ENCODE measurements at places on chromosomes 7 and 10.

- peak; percentile 28 for DNase-seq
These were observed 36.4 kb upstream of the PURB start for GRCh38 chr7:44921607-44922350.

DNA sequence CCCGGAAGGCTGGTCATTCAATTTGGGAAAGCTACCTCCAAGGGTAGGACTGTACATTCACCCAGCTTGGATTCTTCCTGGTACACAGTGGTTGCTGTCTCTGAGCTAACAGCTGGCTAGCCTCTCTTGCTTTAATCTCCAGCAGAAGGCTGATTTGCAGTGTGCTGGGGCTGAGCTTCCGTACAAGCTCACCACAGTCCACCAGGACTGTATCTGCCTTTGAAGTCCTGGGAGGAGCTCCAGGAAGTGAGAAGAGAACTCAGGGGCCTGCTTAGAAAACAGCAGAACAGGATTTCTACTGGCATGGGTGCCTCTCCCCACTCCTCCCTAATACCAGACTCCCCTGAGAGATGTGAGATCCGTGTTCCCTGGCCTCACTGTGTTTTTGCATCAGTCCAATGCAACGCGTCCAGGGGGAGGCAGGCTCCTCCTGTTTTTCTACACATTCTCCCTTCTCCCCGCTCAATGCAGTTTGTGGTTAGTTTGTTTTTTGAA is 6.6 kb downstream of the AFAP1L2 start:
- no peak for DNase-seq

DNA sequence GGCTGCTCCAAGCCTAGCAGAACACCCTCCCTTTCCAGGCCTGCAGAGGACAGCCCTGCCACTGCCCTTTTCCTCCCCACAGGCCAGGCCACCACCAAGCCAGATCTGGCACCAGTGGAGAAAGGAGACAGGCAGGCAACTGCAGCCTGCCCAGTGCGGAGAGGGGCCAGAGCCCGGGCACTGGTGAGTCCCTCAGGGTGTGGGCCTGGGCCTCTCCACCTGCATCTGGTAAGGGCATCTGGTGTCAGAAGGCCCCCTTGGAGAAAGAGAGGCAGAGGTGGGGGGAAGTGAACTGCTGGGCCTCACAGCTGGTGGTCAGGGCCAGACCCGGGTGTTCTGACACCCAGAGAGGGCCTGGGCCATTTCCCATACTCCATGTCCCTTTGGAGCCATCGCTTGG is 27.9 kb downstream of the ZNF783 start:
- DNase-seq: no peak

GRCh38 chr10:35378541-35379210 is 42.4 kb downstream of the CCNY start:
- DNase-seq: no peak

GRCh38 chr7:95843286-95843685 is 70.9 kb downstream of the DYNC1I1 start:
- no peak for DNase-seq

DNA sequence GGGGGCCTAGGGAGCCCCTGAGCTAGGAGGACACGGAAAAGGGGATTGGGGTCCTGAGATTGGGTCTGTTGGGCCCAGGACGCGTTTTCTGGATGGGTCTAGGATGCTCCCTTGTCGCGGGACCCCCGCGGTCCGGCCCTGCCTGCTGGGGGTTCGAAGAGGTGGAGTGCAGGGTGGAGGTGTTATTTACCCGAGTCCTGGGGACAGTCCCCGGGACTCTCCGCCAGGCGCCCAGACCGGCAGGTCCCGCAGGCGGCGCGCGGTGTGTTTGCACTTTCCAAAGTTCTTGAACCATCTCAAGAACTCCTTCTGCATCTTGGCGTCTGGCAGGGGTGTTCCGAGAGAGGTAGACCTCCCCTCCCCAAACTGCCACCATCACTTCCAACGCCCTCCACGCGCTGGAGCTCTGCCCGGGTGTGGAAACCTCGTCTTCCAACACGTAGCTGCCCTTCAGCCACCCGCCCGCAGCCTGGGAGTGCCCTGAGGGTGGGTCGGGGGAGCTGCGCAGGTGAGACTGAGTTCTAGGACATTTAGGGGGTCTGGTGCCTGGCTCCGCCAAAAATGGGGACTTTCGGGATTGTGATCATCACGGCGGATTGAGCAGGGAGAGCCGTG is 569 bp downstream of the CAV1 start:
- peak; percentile 41 for DNase-seq

GRCh38 chr7:27617651-27618381 is 44.9 kb downstream of the HIBADH start:
- DNase-seq: no peak

DNA sequence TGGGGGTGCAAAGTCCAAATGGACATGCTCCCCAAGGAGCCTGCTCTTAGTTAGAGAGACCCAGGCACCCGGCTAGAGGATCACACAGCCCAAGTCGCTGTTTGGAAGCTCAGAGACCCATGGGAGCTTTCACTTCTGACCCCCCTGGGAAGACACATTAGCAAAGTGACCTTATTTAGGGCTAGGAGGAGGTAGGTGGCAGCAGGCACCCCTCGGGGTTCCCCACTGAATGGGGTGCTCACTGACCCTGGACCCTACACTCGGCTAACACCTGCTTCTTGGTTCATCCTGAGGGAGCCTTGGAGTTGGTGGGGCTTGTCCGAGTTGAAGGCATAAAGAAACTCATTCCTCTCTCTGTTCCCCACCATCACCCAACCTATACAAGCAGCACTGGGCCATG is 27.1 kb upstream of the HABP2 start:
- DNase-seq: no peak

- no peak for DNase-seq
These were observed 153.2 kb upstream of the NRBF2 start for GRCh38 chr10:62979921-62980320.

DNA sequence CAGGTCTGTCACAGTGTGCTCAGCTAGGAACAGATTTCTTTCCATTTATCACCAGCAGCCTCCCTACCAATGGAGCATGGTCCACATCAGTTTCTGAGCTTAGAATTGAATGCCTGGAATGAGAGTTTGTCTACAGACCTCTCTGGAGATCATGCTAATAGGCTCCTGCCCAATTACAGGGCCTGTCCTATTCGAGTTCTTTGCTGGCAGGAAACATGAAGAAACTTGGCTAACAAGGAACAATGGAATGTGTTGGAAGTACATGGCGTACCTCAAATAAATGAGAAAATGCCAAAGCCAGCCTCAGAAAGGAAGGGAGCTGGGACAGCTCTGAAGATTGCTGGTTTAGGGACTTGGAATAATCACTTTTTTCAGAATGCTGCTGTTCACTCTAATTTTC is 186.0 kb upstream of the AKR1E2 start:
- no peak for DNase-seq

DNA sequence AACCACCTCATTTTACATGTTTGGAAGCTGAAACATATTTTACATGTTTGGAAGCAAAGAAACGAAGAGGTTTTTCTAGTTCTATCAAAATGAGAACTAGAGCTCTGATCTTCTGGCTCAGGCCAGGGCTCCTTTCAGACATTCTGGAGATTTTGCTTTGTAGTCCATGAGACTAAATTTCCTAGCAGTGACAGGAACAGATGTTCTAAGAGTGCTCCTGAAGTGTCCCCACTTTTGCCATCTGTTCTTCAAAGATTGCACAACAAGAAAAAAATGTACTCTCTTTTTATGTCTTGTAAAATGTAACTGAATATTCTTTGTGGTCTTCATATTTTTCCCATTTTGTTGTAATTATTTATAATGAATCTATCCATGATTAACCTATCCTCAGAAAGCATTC is 196.4 kb upstream of the PCLO start:
- DNase-seq: no peak

DNA sequence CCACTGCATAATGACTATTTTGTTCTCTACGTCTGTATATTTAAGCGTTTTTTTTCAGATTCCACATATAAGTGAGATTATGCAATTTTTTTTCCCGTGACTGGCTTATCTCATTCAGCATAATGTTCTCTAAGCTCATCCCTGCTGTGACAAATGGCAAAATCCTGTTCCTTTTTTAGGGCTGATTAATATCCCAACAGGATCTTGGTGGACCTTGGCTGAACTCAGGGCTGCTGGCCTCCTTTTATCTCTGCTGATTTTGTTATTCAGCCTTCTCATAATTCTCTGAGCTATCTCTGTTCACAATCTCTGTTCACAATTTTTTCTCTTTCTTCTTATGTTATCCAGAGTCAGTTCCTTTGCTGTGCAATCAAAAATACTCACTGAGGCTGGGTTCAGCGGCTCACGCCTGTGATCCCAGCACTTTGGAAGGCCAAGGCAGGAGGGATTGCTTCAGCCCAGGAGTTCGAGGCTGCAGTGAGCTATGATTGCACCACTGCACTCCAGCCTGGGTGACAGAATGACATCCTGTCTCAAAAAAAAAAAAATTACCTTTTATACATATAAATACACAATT is 1035.9 kb upstream of the AUTS2 start:
- no peak for DNase-seq

DNA sequence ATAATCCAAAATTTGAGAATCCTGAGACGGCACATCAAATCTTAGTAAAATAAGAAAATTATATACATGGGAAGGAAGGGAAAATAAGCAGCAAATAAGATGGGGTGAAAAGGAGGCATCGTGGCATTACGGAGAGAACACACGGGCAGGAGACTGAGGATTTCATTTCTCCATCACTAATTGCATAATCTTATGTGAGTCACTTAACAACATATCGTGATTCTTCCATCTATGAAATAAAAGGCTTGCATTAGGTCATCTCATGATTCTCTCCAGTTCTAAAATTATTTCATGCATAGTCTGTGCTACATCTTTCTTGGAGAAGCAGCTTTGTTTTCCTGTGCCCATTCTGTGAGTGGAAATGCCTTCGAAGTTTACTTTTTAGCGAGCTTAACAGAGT is 288.7 kb downstream of the LRMDA start:
- DNase-seq: no peak

GRCh38 chr10:44949127-44949802 is 10.3 kb upstream of the RASSF4 start:
- no peak for DNase-seq

DNA sequence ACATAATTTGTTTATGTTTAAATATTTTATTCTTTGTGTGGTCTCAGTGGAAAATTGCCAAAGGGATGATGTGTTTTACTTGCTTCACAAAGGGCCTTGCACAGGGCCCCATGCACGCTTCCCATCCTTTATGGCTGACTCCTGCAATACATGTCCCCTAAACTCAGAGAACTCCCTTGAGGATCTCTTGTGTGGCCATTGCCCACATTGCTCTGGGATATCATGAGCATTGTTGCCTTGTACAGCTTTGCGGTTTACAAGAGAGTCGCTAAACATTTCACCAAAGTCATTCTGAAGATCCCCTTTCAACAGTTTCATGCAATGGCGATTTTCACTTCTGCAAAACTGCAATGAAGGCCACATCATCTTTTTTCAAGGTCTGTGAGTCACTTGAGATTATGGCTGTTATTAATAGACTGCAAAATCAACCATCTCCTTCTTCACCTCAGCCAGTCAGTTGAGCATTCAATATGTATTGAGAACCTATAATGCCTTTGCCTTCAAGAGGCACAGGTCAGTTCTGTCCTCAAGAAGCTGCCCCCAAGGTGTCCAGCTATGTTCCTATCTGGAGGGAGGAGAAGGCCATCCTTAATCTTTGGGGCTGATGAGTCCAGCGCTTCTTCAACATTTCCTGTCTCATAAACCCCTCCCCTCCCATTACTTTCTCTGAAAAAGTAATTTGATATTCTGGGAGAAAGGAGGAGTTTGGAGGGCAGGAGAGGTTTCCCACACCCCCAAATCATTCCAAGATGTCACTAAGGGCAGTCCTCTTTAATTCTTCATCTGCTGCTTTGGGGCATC is 108.1 kb downstream of the CCDC71L start:
- DNase-seq: no peak

GRCh38 chr10:78361031-78361430 is 327.4 kb downstream of the RPS24 start:
- no peak for DNase-seq
